Esophagus squamous epithelium (tissue), 5 donors: ENCODE measurements at places on chromosomes 5 and 9.

DNA sequence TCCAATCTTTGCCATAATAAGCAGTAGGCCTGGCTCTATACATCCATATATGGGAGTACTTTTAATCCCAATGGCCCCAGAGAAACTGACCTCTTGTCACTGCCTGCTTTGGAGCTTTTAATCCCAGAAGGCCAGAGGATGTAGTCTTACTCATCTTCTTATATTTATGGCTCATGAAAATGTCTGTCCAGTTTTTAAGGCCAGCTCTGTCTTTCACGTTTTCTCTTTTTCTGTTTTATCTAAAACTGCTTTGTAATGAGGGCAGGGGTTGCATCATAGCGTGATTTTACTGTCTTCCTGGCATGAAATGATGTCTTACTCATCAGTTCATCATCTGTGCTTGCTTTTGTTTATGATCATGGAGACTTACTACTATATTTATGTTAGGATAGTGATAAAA lies 1094.9 kb downstream of the MAT2B start:
- DNase-seq: no peak

GRCh38 chr5:141913560-141914198 lies 10.0 kb upstream of the DELE1 start:
- no peak for DNase-seq

DNA sequence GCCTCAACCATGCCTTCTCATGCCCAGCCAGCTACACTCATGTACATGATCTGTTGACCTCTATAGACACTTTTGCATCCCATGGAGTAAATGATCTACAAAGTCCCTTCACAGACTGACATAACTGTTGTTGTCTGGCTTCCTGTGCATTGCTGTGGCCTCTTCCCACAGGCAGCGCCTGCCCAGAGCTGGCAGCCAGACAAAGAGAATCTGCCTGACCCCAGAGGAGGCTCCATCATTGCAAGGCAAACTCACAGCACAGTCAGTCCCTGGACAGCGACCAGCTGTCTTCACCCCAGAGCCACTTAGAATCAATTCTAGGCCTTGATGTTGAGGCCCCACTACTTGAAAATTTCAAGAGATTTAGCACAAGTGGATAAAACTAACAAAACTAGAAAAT lies 65.5 kb downstream of the INSYN2B start:
- DNase-seq: no peak

DNA sequence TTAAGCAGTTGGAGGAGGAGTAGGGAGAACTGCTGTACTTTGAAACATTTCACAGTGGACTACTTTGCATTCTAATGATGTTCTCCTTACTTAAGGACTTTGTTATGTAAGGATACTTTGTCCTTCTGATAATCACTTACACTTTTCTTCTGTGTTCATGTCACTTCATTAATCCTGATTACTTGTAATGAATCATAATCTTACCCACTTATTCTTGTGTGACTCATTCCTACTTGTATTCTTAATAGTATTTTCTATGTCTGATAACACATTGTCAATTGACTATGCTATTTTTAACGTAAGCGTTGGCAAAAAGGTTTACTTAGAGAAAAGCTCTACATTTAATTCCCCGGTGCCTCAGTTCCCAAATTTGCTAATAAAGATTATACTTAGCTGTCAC lies 63.8 kb downstream of the GHR start:
- DNase-seq: no peak

DNA sequence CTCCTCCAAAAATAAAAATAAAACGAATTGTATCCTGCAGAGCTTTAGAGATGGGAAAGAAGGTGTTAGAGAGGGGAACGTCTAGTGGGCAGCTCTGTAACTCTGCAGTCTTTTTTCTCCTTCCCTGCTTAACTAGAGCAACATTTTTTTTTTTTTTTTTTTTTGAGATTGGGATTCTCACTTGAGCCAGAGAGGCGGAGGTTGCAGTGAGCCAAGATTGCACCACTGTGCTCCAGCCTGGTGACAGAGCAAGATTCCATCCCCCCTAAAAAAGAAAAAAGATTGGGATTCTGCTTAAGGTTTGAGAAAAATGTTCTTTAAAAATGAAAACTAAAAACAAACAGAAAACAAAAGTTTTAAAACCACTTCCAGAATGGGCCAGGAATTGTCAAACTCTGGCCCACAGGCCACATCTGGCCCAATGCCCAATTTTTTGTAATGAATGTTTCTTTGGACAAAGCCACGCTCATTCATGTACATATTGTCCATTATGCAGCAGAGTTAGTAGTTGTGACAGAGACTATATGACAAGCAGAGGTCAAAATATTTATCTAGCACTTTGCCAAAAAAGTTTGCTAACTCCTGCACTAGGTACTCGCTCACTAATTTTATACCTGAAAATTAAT lies 98.5 kb downstream of the ZCCHC7 start:
- DNase-seq: no peak

GRCh38 chr9:84138541-84138940 lies 157.9 kb downstream of the RMI1 start:
- DNase-seq: no peak

DNA sequence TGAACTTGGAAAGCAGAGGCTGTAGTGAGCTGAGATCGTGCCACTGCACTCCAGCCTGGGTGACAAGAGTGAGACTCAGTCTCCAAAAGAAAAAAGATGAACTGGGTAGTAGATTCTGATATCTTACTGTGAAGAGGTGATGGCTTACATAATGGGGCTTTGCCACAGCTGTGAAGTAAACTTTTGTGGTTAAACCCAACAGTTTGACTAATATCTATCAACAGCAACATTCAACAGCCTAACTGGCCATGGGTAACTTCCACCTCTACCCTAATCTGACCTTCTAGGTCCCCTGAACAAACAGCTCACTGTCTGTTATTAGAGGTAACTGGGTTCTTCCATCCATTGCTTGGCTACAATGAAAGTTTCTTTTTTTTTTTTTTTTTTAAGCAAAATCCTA lies 52.1 kb downstream of the TLE1 start:
- no peak for DNase-seq

DNA sequence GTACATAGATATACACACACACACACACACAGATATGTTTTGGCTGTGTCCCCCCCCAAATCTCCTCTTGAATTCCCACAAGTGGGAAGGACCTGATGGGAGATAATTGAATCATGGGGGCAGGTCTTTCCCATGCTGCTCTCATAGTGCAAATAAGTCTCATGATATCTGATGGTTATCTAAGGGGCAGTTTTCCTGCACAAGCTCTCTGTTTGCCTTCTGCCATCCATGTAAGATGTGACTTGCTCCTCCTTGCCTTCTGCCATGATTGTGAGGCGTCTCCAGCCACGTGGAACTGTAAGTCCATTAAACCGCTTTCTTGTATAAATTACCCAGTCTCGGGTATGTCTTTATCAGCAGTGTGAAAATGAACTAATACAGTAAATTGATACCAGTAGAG lies 15.9 kb upstream of the ALDOB start:
- no peak for DNase-seq

- no peak for DNase-seq
These were observed 424.1 kb upstream of the ACTBL2 start for GRCh38 chr5:57906671-57907070.

- DNase-seq: no peak
These were observed 8.9 kb downstream of the SRP19 start for GRCh38 chr5:112869948-112870347.

- DNase-seq: no peak
These were observed 287.4 kb downstream of the ARHGAP26 start for GRCh38 chr5:143057580-143057999.

GRCh38 chr9:79471580-79472543 lies 99.9 kb upstream of the TLE4 start:
- DNase-seq: no peak

GRCh38 chr5:120396186-120396585 lies 67.9 kb upstream of the PRR16 start:
- DNase-seq: no peak

DNA sequence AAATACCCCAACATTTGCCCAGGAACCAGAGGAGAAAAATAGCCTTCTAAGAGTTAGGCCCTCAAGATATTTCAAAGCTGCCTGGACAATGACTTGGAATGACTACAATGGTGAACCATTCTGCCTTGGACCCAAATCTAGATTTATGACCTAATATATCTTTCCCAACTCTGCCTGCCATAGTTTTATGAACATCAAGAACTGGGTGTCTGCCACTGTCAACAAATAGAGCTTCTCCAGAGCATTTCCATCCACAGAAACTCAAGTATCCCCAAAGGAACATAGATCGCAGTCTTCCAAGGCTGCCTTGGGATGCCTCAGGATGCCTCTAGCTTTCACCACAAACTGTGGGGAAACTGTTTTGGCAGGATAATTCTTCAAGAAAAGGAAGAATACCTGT lies 48.2 kb upstream of the NFIB start:
- DNase-seq: no peak
